ENCODE measurements at places on chromosomes 2 and 18.

GRCh38 chr2:58913082-58913726, 672.1 kb upstream of the FANCL start:
- no peak for DNase-seq

- no peak for DNase-seq
Observed at GRCh38 chr2:74497777-74498499, 1.5 kb downstream of the LBX2 start.

DNA sequence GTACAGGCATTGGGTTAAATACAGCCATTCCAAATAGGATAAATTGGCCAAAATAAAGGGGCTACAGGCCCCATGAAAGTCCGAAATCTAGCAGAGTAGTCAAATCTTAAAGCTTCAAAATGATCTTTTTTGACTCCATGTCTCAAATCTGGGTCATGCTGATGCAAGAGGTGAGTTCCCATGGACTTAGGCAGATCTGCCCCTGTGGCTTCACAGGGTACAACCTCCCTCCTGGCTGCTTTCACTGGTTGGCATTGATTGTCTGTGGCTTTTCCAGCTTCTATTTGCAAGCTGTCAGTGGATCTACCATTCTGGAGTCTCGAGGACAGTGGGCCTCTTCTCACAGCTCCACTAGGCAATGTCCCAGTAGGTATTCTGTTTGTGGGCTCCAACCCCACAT, 56.1 kb downstream of the CCDC141 start:
- no peak for DNase-seq

GRCh38 chr2:30729031-30729430, 78.2 kb downstream of the CAPN13 start:
- no peak for DNase-seq

GRCh38 chr2:82848285-82848684, 1610.8 kb downstream of the SUCLG1 start:
- no peak for DNase-seq

- no peak for DNase-seq
Observed at GRCh38 chr2:213216461-213216860, 65.0 kb upstream of the IKZF2 start.

- DNase-seq, result no peak
Observed at GRCh38 chr18:46393230-46393629, 263.8 kb downstream of the LOXHD1 start.

GRCh38 chr2:28750316-28751251, 1.0 kb upstream of the PPP1CB start:
- DNase-seq, result no peak

GRCh38 chr18:23369266-23369665, 83.8 kb upstream of the RIOK3 start:
- DNase-seq, result no peak

DNA sequence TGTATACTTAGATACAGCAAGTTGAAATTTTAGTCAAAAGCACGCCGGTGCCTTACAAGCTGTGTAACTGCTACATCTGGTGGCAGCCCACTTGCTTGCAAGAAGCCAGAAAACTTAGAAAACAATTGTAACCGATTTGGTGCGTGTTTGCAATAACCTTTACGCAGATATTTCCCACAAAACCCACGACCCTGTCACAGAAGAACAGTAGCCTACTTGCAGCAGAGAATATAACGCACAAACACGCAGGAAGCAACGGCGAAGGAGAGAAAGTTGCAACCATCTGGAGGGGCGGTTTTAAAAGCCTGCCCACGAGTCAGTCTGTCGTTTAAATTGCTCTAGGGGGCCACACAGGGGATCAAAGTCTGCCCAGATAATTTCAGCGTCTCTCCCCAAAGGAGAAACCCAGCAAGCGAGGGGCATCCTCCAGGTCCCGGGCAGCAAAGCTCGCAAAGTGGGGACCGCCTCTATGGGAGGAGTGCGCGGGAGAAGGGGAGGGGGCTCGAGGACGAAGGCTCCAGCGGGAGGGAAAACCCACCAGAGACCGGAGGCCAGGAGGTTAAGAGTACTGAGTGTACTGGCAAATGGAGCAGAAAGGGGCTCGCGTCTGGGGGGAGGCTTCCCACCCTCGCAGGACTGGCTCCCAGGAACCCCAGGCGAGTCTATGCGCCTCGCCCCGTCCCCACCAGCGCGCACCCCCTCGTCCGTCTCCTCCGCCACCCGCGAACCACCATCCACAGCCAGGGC, 1.1 kb downstream of the TLK1 start:
- DNase-seq, result peak; percentile 72

- DNase-seq, result no peak
Observed at GRCh38 chr2:237430861-237431260, 16.9 kb upstream of the COL6A3 start.

DNA sequence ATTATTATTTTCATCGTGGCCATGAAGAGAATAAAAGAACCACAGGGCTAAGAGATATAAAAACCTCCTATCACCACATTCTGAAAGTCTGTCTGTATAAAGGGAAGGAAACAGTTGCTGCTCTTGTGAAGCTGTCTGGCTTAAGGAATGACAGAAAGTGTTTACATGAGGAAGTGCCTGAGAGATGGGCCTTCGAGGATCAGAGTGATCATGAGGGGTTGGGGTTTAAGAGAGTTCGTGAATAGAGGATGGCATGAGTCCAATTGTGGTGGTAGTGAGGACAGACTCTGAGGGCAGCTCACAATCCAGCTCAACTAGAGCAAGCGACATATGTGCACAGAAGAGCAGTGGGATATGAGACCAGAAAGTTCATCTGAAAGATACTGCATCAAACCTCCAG, 65.8 kb upstream of the PIEZO2 start:
- no peak for DNase-seq

DNA sequence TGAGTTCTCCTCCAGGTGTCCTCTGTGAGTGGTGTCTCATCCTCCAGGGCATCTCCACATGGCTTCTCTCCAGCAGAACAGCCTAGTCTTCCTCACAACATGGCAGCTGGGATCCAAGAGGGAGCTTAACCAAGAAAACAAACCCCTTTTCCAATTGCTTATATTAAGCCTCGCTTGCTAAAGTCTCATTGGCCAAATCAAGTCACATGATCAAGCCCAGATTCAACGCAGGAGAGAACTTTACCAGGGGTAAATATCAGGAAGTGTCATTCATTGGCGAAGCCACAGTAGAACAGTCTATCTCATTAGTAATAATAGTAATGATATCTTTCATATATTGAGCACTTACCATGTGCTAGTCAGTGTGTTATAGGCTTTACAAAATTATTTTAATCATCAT, 53.1 kb downstream of the CDC42EP3 start:
- no peak for DNase-seq

DNA sequence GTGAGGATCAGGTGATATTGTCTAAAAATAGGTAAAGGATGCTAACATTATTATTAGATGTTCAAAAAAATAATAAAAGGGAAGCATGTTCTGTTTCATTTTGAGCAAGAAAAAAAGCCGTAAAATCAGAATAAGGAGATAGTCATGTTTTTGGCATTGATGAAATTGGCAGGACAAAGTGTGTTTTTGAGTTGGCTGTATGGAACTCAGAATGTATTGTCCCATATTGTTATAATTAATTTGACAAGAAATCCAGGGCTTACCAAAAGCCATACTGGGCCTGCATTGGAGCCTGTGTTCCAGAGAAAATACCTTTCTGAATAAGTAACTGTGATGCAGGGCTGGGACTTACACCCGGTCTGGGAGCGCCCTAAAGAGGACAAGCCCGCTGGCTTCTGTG, 232.0 kb downstream of the AGAP1 start:
- DNase-seq, result no peak
